ENCODE measurements at places on chromosomes 5 and 9.

DNA sequence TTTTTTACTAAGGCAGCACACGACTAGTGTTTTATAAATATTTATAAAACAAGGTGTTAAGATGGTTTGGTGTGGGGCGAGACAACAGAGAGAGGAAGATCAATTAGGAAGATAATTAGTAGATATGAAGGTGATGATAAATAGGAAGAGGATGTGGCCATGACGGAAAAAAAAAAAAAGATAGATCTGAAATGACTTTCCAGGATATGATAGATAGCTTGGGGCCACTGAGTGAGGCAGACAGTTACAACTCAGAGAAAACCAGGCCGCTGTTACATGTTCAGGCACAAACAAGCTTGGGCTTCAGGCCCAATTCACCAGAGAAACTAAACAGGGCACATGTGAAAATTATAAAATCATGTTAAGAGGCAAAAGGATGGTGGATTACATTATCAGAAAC lies 43.2 kb downstream of the KIAA0825 start:
- no peak for DNase-seq

DNA sequence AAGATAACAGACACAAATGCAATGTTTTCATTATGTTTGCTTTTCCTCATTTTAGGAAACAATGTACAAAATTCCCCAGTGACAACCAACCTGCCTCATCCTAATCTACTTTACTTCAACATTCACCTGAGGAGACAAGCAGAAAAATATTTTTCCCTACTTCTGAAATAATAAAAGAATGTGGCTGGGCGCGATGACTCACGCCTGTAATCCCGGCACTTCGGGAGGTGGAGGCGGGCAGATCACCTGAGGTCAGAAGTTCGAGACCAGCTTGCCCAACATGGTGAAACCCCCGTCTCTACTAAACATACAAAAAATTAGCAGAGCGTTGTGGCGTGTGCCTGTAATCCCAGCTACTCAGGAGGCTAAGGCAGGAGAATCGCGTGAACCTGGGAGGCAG lies 36.9 kb downstream of the MYO10 start:
- no peak for DNase-seq

- DNase-seq = no peak
Observed at GRCh38 chr9:73596321-73596720, 444.7 kb downstream of the ANXA1 start.

- DNase-seq = no peak
Observed at GRCh38 chr9:27496135-27496504, 28.0 kb upstream of the IFNK start.

DNA sequence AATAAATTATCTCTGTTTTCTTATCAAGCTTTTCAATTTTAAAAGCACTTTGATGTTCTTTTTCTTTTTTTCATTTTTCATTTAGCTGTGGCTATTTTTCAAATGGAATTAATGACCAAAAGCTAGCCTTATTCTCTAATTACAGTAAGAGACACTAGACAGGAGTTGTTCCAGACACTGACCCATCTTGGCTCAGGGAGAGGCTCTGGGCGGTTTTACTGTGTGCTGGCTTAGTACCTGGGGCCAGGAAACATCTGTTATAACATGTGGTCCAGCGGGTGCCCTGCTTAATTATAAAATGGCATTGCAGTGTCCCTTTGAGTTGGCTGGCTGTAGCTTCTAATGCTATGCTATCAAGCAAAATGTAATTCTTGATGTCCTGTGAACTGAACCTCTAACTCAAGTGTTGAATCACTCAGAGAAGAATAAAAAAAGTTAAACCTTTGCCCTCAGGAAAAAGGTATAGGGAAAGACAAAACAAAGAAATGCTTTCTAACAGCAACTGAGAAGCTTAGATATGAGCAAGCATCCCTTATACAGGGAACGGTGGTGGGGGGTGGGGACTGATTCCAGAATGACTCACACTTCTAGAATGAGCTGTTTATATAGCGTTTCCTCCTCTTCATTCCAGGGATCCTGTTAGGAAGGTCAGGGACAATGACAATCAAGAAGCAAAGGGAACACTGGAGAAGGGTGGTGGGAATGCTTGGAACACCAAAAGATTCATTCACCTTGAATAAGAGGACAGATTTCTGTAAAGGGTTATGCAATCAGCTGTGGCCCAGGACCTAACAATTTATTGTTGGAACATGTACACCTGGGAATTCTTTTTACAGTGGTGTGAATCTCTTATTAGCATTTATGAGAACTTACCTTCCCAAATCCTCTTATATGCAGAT lies 58.7 kb upstream of the NFIB start:
- peak; percentile 62 for DNase-seq

GRCh38 chr9:116003397-116003796 lies 150.2 kb upstream of the PAPPA start:
- DNase-seq = no peak

GRCh38 chr5:3778000-3778550 lies 182.4 kb downstream of the IRX1 start:
- no peak for DNase-seq

- DNase-seq = no peak
Observed at GRCh38 chr5:178346607-178347334, 114.2 kb upstream of the PHYKPL start.

DNA sequence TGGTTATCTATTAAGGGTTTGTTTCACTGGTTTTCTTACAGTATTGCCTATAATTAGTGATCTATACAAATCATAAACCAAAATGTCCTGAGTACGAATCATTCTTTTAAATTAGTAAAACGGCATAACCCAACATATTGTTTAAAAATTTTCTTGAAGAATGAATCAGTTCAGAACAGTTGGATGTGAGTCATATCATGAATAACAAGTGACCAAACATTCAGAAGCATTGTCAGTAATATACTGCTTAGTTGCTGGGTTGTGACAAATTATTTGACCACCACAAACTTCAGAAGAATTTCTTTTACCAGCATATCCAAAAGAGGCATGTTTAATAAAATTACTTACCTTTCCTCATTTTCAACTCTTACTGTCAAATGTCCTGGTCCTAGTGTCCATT lies 111.2 kb downstream of the UNC13B start:
- DNase-seq = no peak
